ENCODE measurements at places on chromosomes 16 and 17.

DNA sequence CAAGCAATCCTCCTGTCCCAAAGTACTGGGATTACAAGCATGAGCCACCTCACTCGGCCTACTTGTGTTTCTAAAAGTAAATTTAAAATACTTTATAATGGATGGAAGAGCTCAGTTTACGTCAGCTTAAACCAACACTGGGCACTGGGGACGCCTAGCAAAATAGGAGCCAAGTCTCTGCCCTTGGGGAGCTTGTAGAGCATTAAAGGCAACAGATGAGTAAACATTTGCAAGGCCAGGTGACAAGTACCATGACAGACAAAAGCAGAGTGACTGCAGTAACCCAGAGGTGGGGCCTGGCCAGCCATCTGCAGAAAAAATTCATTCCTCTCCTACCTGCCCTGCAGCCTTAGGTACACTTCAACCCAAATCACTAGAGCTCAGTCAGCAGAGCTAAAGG lies 12.1 kb upstream of the NLK start:
- no peak for DNase-seq

- DNase-seq = peak; percentile 34
Observed at GRCh38 chr17:28908640-28909167, 5.8 kb upstream of the DHRS13 start.

GRCh38 chr17:2385240-2386210 lies 15.3 kb downstream of the MNT start:
- no peak for DNase-seq

DNA sequence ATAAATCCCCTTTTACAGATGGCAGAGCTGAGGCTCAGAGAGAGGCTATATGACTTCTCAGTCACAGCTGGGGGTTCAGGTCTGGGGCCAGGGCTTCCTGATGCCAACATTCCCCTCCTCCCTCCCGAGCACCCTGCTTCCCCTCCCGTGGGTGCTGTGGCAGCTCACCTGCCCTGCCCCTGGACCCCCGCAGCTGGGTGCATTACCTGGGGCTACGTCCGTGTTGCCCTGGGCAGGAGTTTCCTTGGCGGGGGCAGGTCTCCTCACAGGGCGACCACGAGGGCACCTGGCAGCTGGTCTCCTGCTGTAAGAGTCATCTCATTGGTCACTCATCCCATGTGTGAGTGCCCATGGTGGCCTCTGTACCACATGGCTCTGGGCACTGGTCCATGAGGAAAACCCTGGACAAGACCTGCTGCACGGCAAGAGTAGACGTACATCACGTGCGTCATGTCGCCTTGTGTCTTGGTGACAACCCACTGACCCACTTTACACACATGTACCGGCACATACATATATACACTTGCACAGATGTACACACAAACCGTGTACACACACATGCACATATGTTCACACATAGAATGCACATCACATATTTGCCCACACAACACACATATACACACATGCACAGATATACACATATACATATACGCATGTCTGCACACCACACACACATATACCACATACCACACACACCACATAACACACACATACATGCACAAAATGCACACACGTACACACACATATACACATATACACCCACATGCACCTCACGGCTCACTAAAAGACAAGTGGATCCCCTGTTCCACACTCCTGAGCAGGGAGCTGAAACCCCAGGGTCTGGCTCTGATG lies 134.0 kb downstream of the FOXL1 start:
- DNase-seq = no peak

GRCh38 chr16:27267037-27267677 lies 1.4 kb downstream of the NSMCE1 start:
- DNase-seq = no peak

DNA sequence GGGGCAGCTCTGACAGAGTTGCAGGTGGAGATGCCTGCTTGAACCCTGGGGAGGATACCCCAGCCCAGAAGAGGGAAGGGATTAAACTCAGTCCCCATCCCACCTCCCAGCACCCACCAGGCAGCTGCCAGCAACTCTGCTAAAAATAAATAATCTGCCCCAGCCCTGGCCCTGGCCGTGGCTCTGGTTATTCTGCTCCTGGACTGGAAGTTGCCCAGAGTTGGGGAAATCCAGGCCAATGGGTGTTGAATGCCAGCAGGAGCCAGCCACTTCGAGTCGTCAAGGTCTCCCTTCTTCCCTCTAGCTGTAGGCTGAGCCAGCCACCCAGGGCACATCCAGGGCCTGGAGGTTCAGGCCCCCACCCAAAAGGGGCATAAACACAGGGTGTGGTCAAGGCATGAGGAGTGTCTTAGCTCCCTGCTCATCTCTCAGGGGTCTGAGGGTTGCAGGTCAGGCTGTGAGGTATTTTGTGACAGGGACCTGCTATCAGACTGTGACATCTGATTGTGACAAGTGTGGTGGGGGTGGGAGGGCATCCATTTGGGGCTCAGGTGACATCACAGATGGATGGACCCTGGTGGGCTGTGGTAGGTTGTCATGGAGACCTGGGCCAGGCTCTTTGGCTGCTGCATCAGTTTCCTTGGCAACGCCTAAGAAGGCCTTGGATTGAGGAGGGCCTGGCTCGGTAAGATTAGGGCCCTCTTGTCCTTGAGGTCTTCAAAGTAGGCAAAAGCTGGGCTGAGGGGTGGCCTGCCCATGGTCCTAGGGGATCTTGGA lies 1.0 kb upstream of the RRAD start:
- DNase-seq = no peak

DNA sequence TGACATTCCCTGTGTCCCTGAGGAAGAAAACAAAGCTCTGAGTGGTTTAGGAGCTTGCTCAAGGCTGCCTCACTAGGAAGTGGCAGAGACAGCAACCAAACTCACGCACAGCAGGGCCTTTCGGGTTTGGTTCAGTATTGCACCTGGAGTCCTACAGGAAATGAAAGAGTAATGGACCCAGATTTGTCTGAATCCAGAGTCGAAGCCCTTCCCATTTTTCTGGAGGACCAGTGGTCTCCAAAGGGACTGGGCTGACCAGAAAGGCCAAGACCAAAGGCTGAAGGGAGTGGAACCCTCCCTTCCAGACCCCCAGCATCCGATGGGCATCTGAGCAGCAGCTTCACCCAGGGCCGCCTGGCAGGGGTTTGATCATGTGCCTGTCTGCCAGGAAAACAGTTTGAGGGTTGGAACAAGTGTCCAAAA lies 85.5 kb upstream of the RPL38 start:
- DNase-seq = no peak

DNA sequence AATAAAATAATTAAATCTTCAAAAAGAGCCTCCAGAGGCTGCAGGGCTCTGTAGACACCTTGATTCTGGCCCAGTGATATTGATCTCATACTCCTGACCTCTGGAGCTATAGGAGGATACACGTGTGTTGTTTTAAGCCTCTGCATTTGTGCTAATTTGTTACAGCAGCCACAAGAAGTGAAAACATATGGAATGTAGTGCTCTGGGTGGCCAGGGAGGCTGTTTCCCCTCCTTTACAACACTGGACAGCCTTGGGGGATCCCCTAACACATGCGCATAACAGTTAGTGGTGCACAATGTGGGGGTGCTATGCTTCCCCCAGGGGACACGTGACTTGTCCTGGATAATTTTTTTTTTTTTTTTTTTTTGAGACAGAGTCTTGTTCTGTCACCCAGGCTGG lies 4.7 kb upstream of the ZNF500 start:
- DNase-seq = no peak

GRCh38 chr16:89423681-89424260 lies 66.6 kb downstream of the ANKRD11 start:
- no peak for DNase-seq

GRCh38 chr17:37060928-37061327 lies 112.2 kb downstream of the AATF start:
- DNase-seq = no peak

- no peak for DNase-seq
Observed at GRCh38 chr17:1322014-1322428, 42.6 kb downstream of the TRARG1 start.

- no peak for DNase-seq
Observed at GRCh38 chr16:86104537-86105048, 205.6 kb downstream of the IRF8 start.

DNA sequence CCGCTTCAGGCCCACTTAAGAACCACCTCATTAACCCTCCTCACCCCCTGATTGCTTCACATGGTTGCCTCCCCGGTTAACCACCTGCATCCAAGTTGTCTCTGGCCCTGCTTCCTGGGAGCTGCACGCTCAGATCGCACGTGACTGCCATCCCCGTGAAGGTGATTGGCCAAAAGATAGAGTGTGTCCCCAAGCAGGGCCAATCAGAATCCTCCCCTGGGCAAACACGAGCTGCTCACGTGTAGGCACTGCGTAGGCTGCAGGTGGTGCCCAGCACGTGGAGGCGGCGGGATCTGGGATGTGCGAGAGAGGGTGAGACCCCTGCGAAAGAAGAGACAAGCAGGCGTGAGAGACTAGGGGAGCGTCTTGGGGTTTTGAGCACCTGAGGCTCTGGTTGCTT lies 111.8 kb upstream of the CRHR1 start:
- DNase-seq = no peak

All from fibroblast of skin of left biceps (primary cell).